AML-193 (cell line): ENCODE measurements at places on chromosomes 11 and 22.

- DNase-seq, result peak; percentile 28
Observed at GRCh38 chr11:2428322-2428795, 16.0 kb downstream of the TRPM5 start.

DNA sequence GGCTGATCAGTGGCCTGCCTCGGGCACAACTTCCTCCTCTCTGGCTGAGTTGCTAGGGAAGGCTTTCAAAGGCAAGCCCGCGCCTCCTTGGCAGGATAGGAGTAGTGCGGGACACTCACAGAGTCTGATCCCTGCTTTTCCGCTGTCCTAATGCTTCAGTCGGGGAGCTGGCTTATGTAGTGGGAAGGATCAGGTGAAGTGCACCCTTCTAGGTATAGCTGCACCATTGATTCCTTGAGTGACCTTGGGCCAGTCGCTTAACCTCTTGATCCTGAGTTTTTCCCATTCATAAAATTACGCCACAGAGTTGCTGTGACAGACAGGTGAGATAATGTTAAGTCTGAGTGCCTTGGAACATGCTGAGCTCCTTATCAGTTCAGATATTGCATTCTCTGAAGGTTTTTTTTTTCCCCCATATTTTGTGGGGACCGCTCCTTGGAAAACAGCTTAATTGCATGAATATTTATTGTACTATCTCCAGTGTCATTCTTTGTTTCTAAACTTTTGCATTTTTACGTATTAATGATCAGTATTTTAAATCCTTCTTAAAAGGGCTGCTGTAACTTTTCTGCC is 961 bp downstream of the IPO7 start:
- DNase-seq, result peak; percentile 62

DNA sequence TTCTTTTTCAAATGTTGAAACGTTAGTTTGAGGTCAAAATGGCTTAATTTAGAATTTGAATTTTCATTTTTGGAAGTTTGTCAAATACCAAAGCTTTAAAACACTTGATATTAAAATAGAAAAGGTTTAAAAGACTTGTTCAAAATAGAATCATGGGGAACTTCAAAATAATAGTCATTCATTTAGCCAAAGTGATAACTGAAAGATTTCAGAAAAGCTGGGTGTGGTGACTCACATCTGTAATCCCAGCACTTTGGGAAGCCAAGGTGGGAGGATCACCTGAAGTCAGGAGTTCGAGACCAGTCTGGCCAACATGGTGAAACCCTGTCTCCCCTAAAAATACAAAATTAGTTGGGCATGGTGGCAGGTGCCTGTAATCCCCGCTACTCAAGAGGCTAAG is 10.9 kb downstream of the GSTP1 start:
- no peak for DNase-seq

- DNase-seq, result no peak
Observed at GRCh38 chr22:24066260-24066659, 55.2 kb downstream of the CABIN1 start.

DNA sequence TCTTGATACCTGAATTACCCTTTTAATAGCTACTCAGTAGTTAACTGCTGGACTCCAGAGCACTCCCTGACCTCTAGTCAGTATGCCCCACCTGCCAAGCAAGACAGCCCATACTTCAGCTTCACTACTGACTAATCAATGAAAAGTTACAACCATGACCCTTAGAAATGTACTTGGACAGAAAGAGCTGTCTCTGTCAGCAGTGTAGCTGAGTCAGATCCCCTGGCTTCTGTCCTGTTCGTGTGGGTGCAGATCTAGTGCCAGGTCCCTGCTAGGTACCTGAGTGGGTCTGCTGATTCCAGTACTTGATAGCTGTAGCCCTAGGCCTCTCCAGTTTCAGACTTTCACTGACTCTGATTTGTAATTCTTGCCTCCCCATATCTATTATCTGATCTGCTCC is 265.8 kb upstream of the POU2AF2 start:
- DNase-seq, result no peak

DNA sequence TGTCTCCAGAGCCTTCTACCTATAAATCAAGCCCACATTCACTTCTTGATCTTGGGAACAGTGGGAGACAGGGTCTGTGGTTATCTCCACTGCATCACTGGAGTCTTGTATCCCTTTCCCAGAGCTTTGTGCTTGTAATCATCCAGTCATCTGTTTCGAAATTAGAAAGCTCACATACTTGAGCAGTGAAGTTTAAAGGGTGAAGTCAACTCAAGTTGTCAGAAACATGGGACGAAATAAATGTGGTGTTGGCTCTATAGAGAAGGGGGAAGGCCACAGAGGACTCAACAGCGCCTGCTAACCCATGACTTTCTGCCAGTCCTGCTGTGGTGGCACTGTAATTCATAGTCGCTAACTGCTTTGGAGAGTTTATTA is 197.5 kb downstream of the DBX1 start:
- no peak for DNase-seq

- no peak for DNase-seq
Observed at GRCh38 chr11:1468002-1468401, 18.6 kb downstream of the MOB2 start.

DNA sequence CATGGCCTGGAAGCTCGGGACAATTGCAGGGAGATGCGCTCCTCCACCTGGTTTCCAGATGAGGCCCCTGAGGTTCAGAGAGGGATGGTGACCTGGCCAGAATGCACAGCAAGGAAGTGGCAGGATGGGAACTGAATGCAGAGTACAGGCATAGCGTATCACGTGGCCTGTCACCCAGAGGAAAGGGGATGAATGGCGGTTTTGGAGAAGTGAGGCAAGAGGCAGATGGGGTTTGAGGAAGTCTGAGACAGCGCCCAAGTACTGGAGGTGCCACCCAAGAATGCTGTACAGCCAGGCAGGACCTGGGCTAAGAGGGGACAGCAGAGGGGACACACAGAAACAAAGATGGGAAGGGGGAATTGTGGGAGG is 4.9 kb downstream of the RAB3IL1 start:
- peak; percentile 81 for DNase-seq

GRCh38 chr11:11450744-11451362 is 97.8 kb upstream of the CSNK2A3 start:
- DNase-seq, result no peak

GRCh38 chr11:28860893-28861292 is 752.7 kb downstream of the METTL15 start:
- no peak for DNase-seq

- DNase-seq, result no peak
Observed at GRCh38 chr11:129593098-129593497, 217.4 kb downstream of the BARX2 start.

- DNase-seq, result no peak
Observed at GRCh38 chr22:24444729-24445466, 17.5 kb downstream of the ADORA2A start.

GRCh38 chr11:126109941-126110731 is 47.5 kb upstream of the CDON start:
- DNase-seq, result no peak

- no peak for DNase-seq
Observed at GRCh38 chr22:23531283-23531956, 48.7 kb downstream of the IGLL1 start.

GRCh38 chr11:120928627-120929026 is 95.3 kb upstream of the TBCEL start:
- no peak for DNase-seq

DNA sequence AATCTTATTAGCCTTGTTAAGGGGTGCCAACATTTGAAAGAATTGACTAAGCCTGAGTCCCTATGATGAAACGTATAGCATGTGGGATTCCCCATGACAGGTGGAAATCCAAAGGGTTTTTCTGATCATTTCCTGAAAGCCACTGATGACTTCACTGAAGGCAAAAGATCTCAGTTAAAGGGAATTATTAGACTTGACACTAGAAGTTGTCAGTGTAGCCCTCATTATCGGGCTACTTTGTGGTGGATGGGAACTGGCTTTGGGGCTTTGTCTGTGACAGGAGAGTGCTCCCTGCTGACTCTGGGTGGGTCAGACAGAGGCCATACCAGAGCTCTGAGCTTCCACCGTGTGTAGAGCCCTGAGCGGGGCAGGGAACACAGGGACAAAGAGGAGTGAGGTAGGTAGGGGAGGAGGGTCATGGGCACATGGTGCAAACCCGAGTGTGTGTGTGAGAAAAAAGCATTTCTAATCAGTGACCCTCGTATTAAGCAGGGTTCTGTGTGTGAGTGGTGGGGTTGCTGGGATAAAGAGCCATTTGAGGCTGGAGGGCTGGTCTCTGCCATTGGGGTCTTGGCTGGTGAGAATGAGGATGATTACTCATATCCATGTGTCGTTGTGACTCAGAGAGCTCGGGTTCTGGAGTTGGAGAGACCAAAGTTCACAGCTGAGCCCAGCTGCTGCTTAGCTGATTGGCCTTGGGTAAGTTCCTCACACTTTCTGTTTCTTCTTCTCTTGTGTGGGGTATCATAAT is 101.1 kb downstream of the GRIK4 start:
- DNase-seq, result no peak

- DNase-seq, result peak; percentile 87
Observed at GRCh38 chr11:59247531-59248227, 35.0 kb upstream of the MPEG1 start.

DNA sequence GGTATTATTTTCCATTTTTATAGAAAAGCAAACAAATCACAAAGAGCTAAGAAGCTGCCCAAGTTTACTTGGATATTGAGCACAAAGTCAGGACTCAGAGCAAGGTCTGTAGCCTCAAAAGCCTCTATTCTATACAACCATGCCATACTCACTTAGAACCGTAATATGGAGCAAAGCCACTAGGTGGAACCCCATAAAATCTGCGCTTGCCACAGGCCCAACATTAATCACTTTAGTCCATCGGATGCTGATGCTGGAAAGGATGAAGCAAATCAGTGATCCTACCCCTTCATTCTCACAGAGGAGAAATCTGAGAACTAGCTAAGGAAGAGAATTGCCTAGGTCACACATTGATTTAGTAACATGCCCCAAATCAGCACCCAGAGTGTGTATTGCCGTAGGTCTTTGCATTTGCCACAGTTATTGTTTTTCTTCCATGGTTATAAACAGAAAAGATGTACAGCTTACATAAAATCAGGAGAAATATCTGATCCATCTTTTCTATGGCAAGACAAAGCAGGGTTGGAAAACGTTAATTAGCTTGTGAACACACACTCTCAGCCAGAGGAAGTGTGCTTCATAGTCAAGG is 56.7 kb upstream of the RAB38 start:
- peak; percentile 22 for DNase-seq

GRCh38 chr11:77196961-77197360 is 68.9 kb downstream of the MYO7A start:
- no peak for DNase-seq

GRCh38 chr11:73228268-73229134 is 10.4 kb downstream of the P2RY2 start:
- no peak for DNase-seq

DNA sequence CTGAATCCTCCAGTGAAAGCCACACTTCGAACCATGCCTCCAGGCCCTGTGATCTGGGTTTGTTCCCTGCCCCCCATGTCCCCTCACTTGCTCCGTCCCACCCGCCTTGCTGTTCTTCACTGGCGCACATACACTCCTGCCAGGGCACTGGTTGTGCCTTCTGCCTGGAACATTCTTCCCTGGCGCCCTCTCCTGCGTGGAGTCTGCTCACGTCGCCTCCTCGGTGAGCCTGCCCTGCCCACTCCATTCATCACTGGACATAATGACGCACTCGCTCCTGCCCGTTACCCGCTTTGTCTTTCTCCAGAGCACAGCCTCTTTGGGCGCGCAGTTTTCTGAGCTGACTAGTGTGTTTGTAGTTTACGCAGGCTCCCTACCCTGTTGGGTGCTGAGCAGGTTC is 21.0 kb upstream of the MIEF1 start:
- DNase-seq, result no peak

- no peak for DNase-seq
Observed at GRCh38 chr11:34798985-34799384, 117.2 kb downstream of the APIP start.

DNA sequence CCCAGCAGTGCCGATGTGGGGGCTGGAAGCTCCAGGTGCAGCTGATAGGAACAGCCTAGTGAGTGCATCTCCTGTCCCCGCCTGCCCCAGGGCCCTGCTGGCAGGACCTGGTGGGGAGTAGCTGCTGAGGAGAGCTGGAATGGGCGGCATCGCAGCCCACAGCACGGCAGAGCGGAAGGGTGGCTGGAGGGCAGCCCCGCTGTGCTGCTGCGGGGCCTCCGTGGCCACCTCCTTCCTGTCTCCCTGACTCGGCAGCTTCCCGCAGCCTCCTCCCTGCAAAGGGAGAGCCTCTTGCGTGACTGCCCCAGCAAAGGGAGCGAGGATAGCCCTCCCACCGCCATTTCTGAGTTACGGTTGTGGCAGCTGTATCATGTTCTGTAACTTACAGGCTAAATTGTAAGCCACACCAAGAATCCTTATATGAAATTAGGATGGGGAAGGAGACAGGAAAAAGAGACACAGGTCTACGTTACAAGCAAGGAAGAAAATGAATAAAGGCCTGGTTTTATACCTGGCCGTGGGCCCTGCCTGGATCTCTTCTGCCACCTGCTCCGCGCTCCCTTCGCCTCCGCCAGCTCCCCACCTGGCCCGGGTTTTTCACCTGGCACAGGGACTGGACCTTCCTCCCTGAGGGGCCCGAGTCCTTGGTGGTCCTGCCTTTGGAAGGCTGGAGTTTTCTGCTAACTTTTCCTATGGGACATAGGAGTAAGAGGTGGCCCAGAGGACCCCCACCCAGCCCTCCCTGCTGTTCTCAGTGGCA is 10.0 kb downstream of the TPCN2 start:
- no peak for DNase-seq

- peak; percentile 13 for DNase-seq
Observed at GRCh38 chr11:23540101-23540561, 679.9 kb upstream of the CCDC179 start.

DNA sequence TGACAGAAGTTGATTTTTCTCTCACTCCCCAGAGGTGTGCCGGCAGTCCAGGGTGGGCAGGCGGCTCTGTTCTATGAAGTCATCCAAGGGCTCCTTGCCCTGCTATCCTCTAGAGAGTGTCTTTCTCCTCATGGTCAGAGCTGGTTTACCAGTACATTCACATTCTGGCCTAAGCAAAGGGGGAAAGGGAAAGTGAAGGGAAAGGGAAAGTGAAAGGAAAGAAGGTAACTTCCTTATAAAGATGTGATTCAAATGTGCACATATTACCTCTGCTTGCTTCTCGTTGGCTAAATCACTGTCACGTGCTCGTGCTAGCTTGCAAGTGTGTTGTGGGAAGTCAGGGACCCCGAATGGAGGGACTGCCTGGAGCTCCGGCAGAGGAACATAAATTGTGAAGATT is 2.9 kb upstream of the HTATIP2 start:
- peak; percentile 4 for DNase-seq

DNA sequence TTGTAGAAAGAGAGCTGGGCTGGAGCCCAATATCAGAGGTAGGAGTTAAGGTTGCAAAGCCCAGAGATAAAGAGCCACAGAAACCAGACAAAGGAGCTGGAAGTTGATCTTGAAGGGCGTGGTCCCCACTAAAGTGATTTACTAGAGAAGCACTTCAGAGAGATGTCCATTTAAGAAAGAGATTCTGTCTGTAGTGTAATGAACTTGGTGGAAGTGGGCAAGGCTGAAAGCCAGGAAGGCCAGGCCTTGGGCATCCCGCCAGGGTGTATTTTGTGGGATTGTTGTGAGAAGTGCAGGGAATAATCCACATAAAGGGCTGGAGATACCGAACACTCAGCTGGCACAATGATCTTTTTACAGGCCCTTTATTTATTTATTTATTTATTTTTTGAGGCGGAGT is 1398.8 kb downstream of the TBC1D22A start:
- DNase-seq, result no peak

- DNase-seq, result peak; percentile 54
Observed at GRCh38 chr22:31272522-31273446, 19.5 kb downstream of the PIK3IP1 start.
